ENCODE measurements at places on chromosomes 12 and 14.

- DNase-seq = no peak
These were observed 374.9 kb downstream of the GXYLT1 start for GRCh38 chr12:41769810-41770209.

GRCh38 chr12:4031703-4032291, 158.6 kb upstream of the PARP11 start:
- DNase-seq = no peak

GRCh38 chr14:63192085-63192484, 12.2 kb upstream of the RHOJ start:
- no peak for DNase-seq

DNA sequence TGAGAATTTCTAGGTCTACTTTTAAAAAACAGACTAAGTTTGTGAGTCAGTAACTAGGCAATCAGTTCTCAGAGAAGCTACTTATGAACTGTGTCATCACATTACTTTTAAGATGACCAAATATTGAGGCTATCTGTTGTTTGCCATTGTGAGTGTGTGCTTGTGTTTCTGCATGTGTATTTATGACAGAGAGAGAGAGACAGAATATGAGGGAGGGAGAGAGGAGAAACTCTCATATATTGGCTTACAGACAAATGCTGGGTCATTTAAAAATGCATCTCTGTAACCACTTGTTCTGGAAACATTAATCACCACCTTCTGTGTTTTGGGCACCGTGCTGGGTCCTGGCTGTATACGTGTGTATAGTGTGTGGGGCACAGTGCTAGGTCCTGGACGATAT, 161.5 kb upstream of the FRMD6 start:
- DNase-seq = no peak

- no peak for DNase-seq
These were observed 24.1 kb downstream of the YAF2 start for GRCh38 chr12:42213954-42214426.

GRCh38 chr14:104872469-104873341, 7.6 kb downstream of the CEP170B start:
- no peak for DNase-seq

DNA sequence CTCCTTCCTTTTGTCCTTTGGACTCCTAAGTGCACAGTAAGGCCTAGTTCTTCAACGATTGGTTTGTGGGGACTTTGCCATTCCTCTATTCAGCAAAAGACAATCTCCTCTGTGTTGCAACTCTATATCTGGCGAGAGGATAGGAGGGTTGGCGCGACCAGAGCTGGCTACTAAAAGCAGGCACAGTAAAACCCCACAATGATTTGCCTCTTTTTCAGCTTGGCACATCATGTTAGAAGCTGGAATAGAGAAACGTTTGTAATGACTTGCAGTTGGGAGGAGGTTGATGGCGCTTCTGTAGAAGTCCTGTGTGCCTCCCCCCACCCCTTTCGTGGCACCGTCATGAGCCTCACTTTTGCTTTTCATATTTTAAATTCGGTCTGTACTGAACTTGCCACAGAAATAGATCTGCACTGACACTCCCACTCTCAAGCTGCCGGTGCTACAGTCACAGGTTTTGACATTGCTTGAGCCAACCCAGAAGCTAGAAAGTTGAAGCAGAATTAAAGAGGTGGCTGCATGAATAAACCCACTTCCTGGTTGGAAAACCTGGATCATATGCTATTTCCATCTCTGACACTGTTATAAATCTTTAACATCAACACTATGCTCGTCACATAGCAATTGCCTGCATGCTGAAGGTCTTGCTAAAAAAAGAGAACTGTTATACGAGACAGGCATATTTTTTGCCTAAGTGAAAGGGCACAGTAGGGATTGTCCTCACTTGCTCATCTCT, 315.3 kb upstream of the PRICKLE1 start:
- DNase-seq = no peak

DNA sequence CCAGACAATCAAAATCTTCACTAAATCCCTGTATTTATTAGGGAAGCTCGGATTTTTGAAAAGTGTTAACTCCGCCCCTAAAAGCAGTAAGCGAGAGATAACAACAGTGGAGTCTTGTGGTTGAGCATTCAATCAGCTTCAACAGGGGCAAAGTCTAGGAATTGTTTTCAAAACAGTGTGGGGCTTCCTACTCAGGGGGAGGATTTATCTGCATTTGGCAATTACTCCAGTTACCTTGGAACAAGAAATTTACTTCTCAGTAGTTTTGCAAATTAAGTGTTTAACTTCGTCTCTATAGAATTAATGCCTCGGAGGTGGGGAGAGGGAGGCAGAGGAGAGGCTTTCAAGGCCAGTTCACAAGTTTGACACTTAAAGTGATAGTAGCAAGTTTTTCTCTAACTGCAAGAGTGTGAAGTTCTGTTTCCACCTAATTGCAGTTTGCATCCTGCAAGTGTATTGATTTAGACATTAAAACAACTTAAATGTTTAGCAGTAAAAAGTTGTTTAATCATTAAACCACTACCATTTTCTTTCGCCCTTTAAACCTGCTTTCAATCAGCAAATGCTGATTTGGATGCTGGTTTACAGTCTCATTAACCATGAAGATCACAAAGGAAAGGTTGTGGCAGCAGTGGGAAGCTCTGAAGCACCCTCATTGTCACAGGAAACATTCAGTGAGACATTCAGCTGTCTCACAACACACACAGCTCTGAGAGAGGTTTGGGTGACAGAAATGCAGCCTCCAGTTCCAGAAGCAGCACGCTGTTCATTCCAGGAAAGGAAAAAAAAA, 102.0 kb downstream of the HMGA2 start:
- DNase-seq = peak; percentile 14

DNA sequence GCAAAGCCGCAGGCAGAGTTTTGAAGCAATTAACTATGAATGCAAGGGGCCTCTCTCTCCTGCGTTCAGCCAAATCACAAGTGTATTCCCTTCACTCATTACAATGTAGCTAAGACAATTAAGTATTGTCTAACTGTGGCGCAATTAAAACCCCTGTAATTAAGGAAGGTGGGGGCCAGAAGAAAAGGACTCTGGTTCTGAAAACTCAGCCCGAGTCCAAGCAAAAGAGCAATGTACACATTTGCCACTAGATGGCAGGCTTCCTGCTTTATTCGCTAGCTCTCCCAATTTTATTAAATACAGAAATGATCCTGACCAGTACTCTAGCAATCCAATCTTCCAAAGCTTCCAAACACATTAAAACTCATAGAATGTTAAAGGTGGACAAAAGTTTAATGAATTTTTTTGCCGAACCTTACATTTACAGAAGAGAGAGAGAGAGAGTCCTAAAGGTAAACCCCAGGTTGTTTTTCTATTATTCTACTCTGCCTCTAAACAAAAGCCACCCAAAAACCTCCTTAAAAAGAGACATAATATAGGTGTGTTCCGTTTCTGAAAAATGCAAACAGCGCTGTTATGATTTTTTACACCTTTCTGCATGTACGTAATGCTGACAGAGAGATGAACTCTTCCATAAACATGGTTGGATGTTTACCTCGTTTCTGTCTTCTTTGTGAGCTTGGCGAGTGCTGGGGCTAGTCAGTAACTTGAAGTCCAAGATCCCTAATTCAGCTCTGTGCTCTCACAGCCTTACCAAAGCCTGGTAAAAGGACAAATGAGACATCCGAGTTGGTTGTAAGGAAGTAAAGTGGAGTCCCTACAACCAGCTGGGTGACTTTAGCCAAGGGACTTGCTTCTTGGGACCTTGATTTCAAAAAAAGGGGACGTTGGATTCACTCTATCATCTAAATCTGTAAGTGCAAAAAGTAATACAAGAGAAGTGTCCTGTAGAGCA, 50.9 kb upstream of the VASH1 start:
- peak; percentile 61 for DNase-seq

- DNase-seq = no peak
These were observed 324.3 kb downstream of the DAD1 start for GRCh38 chr14:22264759-22265158.

DNA sequence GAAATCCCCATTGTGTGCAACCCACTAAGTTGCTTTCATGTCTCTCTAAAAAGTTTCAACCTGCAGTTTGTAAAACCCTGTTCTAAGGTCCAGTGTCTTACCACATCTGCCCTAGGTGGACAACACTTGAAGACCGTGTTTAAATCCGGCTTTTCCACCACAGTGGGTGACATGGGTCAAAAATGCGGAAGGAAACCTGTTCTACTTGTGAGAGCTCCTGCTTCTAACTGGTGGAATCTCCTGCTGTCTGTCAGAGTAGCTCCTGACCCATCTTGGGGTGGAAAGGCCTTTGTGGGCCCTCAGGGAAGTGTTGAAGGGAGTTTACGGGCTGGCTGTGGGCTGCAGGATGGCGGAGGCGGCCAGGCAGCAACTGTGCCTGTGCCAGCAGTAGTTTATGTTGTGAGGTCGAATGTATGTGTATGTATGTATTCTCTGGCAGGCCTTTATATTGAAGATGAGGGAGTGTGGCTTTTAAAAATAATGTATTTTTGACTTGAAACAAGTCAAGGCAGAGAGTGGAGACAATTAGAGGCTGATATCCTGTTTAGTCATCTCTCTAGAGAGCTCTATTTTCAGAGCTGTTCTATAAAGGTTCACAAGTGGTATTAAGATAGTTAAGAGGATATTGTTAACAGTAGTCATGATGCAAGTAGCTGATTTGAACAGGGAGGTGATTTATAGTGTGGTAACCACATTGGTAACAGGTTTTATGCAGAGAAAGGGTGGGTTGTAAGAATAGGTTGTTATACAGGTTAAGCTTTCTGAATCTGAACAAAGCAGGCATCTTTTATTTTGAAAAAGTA, 67.0 kb downstream of the PRKCH start:
- DNase-seq = no peak

DNA sequence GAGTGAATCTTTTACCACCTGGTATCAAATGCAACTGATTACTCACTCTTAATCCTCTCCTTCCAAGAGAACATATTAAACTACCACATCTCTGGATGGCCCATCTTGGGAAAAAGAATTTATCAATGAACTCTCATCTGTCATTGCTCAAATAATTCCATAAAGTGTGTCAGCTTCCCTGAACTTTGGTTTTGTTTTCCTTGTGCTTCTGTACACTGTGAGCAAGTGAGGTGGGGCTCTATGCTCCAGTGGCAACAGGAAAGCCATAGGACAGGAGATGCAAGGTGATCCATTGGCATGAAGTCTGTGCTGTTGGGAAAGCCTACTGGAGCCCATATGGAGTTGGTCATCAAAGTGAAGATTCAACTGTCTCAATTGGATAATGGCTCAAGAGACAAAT, 17.4 kb downstream of the OTOGL start:
- DNase-seq = no peak

DNA sequence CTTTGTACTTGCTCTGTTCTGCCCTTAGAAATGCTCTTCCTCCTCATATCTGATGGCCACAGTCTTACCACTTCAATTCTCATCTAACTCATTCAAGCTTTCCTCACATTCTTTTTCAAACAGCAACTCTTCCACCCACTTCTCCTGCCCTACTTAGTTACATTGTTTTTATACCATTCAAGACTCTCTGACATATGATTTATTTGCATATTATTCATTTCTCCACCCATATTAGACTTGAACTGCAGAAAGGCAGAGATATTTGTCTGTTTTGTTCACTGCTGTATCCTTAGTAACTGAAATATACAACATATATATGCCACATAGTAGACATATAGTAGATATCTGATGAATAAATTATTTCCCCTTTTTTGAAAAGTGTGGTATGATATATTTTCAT, 95.5 kb upstream of the DCN start:
- DNase-seq = no peak

DNA sequence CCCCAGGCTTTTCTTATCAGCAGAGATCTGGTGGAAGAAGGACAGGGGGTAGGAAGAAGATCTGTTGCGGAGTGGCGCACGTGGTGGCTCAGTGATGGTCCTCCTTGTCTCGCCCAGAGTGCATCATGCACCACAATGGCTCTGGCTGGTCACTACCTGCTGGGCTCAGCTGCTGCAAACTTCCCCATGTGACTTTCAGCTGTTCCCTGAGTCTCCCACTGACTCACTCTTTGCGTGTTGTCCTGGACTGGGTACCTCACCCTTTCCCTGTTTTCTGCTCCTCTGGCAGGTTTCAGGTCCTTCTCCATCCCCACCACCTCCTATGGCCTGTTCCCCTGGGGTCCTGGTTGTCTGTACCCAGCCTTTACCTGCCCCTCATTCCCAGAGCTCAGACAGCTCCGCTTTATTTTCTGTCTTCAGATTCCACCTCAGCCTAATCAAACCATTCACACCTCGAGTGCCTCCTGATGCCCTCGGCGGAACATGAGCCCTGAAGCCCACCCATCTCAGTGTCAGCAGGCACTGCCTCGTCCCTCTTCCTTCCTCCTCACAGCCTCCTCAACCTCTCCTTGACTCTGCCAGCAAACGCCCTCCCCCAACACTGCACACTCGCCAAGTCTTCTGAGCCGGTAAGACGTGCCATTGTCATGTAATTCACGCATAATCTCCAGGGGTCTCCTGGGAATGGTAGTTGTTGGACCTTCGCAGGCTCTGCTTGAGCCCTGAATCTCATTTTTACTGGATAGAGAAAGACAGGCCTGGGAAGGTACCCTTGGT, 1.8 kb downstream of the C1R start:
- no peak for DNase-seq

- no peak for DNase-seq
These were observed 159.5 kb upstream of the GRIP1 start for GRCh38 chr12:66838366-66838765.

DNA sequence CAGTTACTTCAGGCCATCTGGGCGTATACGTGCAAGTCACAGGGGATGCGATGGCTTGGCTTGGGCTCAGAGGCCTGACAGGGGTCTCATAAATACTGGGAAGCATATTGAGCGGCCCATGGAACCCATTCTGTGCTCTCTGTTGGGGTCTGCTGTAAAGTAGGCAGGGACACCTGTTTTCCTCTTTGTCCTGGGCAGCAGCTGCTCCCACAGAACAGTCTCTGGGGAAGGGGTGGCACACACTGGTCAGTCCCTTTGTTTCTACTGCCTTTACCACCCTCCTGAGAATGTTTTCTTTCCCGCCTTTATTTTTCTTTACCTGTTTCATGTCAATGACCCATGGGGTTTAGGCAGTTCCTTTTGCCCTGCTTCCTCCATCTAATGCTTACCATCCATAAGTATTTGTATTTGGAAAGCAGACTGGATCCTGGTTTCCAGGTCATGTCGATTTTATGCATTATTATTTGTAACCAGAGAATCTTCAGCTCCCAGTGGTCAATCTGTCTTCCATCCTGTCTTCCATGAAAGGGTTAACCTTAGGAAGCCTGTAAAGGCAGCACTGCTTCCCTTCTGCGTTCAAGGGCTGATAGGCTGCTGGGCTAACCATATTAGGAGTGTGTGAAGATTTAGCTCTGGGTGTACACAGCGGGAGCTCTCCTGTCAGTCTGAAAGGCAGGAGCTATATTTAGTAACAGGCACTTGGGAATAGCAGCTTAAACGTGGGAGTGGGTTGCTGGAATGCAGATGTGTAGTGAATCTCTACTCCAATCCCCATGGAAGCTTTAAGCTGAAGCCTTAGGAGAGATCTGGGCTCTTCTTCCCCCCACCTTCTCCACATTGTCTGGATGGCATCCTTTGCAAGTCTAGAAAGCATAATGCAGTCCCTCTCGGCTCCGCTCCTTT, 124.0 kb downstream of the DYRK2 start:
- DNase-seq = no peak

GRCh38 chr14:70278281-70278680, 81.2 kb downstream of the COX16 start:
- DNase-seq = no peak

- DNase-seq = no peak
These were observed 209.6 kb upstream of the RTL1 start for GRCh38 chr14:101113108-101113612.

Data from NAMALWA (cell line).